Thoracic aorta (tissue), 2 donors: ENCODE measurements at places on chromosomes 16 and 17. TPM values are rescaled to one million over a fixed set of nuclear protein-coding genes. Genes with fewer than 3 reads are reported as not detected.

GRCh38 chr17:39979016-39979670 lies 1.5 kb upstream of the PSMD3 start:
- DNase-seq: no peak

GRCh38 chr16:10961231-10961630 lies 16.9 kb downstream of the CLEC16A start:
- DNase-seq: peak; percentile 63

- DNase-seq: no peak
Observed at GRCh38 chr17:17506181-17506741, 10.1 kb upstream of the RASD1 start.

DNA sequence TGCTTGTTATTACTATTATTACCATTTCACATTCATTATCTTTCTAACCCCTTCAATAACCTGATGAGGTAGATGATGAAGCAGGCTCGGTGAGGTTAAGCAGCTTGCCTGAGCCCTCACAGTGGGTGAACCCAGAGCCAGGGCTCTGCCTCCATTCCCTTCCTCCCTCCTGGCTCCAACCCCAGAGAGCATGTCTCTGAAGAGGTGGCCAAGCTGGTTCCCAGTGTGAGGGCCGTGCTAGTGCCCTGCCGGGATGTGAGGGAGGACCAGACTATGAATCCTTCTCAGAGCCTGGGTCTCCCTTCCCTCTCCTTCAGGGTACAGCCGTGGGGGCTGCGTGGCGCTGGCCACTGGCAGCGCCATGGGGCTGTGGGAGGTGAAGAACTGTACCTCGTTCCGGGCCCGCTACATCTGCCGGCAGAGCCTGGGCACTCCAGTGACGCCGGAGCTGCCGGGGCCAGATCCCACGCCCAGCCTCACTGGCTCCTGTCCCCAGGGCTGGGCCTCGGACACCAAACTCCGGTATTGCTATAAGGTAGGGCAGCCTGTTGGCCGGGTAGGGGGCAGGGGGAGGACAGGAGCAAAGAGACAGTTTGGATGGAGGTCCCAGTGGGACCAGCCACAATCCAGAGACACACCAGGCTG lies 49.6 kb downstream of the MRC2 start:
- no peak for DNase-seq

- DNase-seq: no peak
Observed at GRCh38 chr17:38663125-38663751, 11.5 kb downstream of the EPOP start.

- DNase-seq: no peak
Observed at GRCh38 chr17:41965694-41966462, 717 bp upstream of the CNP start.

- no peak for DNase-seq
Observed at GRCh38 chr17:61968757-61969156, 41.0 kb upstream of the INTS2 start.

- DNase-seq: no peak
Observed at GRCh38 chr17:59368218-59368857, 36.9 kb downstream of the YPEL2 start.

- no peak for DNase-seq
Observed at GRCh38 chr16:68296693-68297092, 14.1 kb downstream of the SLC7A6OS start.

GRCh38 chr17:31537565-31538011 lies 146.1 kb downstream of the RAB11FIP4 start:
- no peak for DNase-seq

GRCh38 chr16:72362973-72363372 lies 191.0 kb upstream of the PMFBP1 start:
- DNase-seq: no peak

GRCh38 chr17:19018600-19018950 lies 14.0 kb upstream of the FAM83G start:
- no peak for DNase-seq

DNA sequence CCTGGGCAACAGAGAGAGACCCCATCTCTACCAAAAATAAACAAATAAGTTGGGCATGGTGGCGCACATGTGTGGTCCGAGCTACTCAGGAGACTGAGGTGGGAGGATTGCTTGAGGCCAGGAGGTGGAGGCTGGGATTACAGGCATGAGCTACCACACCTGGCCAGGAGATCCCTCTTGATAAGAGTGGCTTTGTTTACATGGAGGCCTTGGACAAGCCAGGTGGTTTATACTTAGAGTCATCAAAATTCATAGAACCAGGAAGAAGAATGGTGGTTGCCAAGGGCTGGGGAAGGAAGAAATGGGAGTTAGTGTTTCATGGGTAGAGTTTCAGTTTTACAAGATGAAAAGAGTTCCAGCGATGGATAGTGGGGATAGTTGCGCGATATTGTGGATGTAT lies 8.8 kb upstream of the ZFP1 start:
- no peak for DNase-seq

GRCh38 chr16:83248735-83249463 lies 558.9 kb upstream of the HSBP1 start:
- no peak for DNase-seq

GRCh38 chr17:75367312-75367711 lies 38.2 kb downstream of the GRB2 start:
- no peak for DNase-seq

GRCh38 chr17:27628376-27628775 lies 2.6 kb upstream of the LGALS9 start:
- no peak for DNase-seq

- DNase-seq: no peak
Observed at GRCh38 chr17:64297467-64298088, 34.5 kb upstream of the TEX2 start.

GRCh38 chr16:59039066-59039720 lies 305.1 kb upstream of the GOT2 start:
- DNase-seq: no peak

DNA sequence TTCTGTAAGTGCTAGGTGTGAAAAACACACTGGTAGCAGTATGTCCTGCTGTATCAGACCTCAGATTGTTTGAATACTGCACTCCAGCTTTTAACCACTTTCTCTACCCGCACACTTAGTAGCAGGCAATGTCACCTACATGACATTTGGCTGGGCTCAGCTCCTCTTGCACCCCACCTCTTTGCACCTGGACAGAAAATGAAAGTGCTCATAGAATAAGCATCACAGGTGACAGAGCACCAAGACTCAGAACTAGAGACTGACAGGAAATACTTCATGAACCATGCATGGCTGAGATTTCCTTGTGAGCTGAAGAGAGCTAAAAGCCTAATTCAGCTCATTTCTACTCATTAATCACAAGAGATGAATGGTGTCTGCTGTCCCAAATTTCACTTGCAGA lies 1014.2 kb upstream of the CDH8 start:
- no peak for DNase-seq

DNA sequence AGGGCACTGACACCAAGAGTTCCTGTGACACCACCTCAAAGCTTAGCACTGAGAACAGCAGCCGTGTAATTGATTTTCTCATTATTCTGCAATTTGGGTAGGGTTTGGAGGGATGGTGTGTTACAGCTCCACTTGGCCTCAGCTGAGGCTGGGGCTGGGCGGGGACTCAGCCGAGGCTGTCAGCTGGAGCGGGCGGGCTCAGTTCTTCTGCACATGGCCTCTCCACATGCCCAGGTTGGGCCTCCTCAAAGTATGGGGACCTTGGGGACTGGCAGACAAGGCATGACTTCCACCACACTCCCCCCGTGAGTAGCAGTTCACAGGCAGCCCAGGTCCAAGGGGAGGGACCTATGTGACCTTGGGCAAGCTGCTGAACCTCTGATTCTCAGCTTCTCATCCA lies 171.5 kb downstream of the IRF8 start:
- DNase-seq: no peak

- no peak for DNase-seq
Observed at GRCh38 chr17:31513731-31514427, 122.4 kb downstream of the RAB11FIP4 start.

DNA sequence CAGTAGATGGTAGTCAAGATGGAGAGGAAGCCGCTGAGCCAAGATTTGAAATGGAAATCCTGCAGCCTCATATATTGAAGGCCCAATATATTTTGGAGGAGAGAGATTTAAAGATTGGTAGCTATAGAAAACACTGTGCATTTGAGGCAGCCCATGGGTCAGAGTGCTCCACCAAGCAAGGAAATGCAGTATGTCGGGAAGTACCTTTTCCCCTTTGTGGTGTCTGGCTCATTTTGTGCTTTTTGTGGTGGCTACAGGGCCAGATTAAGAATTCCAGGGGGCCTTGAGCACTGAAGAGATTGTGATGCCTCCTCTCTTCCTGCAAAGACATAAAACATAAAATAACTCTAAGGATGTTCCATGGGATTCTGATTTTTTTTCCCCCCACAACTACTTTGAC lies 39.6 kb downstream of the CDRT15 start:
- no peak for DNase-seq

- no peak for DNase-seq
Observed at GRCh38 chr16:2208308-2208707, 2.4 kb downstream of the BRICD5 start.

DNA sequence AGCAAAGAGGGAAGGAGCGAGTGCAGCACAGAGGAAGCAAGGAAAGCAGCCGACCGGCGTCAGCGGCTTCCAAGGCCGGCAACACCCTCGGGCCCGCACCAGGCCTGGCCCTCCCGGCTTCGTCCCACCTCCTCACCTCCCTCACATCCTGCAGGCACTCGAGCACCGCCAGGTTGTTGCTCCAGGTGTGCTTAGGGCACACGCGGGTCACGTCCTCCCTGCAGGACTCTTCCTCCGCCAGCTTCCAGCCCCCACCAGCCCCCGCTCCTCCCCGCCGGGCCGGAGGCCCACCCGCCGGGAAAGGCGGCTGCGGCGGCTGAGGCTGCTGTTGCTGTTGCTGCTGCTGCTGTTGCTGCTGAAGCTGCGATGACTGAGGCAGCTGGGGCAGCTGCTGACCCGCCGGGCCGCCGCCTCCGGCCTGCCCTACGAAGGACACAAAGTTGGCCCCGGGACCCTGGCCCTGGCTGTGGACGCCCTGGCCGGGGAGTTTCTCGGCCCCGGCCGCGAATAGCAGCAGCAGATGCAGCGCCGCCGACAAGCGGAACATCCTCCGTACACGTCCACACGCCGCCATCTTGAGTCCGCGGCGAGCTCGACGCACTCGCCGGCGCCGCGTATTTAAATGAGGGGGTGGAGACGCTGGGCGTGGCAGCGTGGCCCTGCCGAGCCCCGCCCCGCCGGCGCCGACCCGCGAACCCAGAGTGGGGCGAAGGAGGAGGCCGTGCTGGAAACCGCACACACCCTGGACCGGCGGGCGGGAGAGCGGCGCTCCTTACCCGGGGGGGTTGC lies at the start of gene GLG1:
Gene GLG1 (minus strand): TSS at position 594 of the 789 bp plus-strand sequence. CDS start 20 bp downstream, at position 574.
- DNase-seq: peak; percentile 68

DNA sequence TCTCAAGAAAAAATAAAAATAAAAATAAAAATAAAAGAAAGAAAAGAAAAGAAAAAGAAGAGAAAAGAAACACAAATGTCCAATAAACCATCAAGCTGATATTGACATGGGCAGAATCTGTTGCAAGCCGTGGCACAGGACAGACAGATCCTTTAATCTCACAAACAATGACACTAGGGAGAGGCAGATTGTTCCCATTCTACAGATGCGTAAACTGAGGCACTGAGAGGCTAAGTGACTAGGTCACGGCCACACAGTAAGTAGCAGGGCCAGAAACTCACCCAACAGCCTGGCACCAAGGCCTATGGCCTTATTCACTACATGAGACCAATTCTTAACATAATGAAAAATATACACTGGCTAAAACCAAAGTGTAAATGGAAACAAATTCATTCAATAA lies 28.3 kb upstream of the ZFP90 start:
- DNase-seq: no peak

DNA sequence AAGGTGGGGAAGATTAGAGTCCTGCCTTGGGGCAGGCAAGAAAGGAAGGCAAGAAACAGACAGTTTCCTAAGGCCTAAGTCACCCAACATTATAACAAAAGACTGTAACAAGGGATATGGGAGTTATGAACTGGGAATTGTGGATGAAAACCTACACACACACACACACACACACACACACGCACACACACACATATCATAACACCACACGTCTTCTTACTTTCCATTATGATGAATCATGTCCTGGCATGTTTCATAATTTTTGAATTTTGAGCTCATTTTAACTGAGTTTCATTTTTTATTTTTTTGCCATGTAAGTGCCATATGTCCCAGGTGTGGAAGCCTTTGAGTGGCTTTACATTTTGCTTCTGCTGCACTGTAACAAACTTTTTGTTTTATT lies 29.9 kb downstream of the HS3ST2 start:
- no peak for DNase-seq

DNA sequence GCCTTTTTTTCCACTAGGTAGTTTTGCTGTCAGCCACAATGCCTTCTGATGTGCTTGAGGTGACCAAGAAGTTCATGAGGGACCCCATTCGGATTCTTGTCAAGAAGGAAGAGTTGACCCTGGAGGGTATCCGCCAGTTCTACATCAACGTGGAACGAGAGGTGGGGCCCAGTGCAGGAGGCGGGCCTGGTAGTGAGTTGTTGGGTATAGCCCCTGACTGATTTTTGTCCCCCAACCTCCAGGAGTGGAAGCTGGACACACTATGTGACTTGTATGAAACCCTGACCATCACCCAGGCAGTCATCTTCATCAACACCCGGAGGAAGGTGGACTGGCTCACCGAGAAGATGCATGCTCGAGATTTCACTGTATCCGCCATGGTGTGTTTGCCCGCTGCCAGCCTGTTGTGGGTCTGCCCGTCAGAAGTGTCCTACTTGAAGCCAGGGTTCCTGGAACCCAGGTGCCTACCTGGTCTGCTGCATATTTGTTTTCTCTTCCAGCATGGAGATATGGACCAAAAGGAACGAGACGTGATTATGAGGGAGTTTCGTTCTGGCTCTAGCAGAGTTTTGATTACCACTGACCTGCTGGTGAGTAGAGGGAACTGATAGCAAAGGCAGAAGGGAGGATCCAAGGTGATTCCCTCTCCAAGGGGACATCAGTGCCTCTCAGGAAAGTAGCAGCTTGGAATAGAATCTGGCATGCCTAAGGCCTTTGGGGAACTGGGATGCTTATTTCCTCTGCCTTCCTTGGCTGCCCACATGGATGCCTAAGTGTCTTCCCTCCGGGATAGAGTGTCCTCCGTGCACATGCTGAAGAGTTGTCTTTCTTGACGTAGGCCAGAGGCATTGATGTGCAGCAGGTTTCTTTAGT lies 1.9 kb upstream of the CD68 start:
- DNase-seq: no peak

The TMEM132E gene
- total RNA-seq: 0.56 TPM

The SPN gene
- 1.1 TPM for total RNA-seq

The ABCA10 gene
- 4.5 TPM for total RNA-seq

The ZNF385C gene
- total RNA-seq: not detected

The PRM3 gene
- not detected for total RNA-seq
